ENCODE measurements at places on chromosomes 7 and 10.

GRCh38 chr10:113525713-113526112, 27.1 kb upstream of the HABP2 start:
- DNase-seq, result no peak

- DNase-seq, result no peak
Measured at GRCh38 chr10:104664205-104664604, 23.1 kb downstream of the SORCS3 start.

DNA sequence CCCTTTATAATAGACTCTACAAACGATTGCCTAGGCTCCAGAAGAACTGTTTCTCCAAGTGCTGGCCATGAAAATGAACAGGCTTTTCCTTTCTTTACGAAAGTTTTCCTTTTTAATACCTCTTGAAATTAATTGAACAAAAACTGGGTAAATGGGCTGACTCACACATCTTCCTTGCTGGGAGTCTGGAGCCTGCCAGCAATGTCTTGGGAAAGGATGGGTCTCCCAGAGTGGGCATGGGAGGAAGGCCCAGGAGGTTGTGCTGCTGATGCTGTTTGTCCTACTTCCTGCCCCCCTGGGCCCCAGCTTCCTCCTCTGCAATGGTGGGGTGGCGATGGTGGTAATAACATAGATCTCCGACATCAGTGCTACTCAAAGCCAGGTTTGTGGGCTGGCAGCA, 174.1 kb downstream of the RPS24 start:
- DNase-seq, result no peak

DNA sequence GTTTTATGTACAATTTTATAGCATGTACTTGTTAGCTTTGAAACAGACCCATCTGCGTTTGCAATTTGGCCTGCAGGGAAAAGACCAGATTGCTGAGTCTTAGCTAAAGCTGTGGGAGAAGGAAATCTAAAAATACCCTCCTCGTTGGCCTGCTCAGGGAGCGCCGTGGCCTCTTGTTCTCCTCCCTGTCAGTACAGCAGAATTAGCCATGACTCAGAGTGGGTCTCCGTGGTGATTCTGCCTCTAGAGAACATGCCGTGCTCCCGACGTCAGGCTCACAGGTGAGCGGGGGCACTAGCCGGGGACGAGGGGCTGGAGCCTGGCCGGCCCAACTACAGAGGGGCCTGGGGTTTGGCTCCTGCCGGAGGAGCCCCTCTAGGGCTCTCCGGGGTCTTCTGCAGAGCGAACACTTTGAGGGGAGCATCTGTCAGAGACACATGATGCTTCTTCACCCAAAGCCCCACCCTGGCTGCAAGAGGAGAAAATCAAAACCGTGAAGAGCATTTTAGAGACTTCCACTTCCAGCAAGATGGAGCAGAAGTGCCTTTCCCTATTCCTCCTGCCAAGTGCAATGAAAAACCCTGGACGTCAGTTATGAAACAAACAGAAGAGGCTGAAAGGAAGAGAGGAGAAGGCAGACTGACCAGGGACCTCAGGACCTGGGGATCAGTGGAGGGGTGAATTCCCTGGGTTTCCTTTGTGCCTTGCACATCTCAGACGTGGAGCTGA, 98.9 kb downstream of the LHPP start:
- DNase-seq, result no peak

DNA sequence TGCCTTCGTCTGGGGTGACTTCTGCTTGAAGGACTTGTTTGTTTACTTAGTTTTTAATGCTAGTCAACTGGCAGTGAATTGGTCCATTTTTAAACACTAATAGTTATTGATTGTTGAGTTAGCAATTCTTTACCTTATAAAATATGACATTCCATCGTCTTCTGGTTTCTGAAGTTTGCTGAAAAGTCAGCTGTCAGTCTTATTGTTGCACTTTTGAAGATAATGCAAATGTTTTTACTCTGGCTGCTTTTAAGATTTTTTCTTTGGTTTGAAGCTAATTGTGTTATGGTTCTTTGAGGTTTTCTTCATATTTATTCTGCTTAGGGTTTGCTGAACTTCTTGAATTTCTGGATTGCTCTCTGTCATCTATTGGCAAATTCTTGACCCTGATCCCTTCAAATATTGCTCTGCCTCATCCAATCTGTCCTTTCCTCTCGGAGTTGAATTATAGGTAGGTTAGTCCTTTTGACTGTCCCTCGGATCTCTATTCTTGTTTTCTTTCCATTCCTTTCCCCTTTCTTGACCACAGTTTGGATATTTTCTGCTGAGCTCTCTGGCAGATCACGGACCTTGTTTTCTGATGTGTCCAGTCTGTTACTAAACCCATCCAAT, 24.2 kb downstream of the MGMT start:
- peak; percentile 20 for DNase-seq

- no peak for DNase-seq
Measured at GRCh38 chr7:131449373-131449902, 107.0 kb downstream of the PODXL start.

GRCh38 chr7:151736403-151736909, 140.5 kb downstream of the PRKAG2 start:
- peak; percentile 96 for DNase-seq

DNA sequence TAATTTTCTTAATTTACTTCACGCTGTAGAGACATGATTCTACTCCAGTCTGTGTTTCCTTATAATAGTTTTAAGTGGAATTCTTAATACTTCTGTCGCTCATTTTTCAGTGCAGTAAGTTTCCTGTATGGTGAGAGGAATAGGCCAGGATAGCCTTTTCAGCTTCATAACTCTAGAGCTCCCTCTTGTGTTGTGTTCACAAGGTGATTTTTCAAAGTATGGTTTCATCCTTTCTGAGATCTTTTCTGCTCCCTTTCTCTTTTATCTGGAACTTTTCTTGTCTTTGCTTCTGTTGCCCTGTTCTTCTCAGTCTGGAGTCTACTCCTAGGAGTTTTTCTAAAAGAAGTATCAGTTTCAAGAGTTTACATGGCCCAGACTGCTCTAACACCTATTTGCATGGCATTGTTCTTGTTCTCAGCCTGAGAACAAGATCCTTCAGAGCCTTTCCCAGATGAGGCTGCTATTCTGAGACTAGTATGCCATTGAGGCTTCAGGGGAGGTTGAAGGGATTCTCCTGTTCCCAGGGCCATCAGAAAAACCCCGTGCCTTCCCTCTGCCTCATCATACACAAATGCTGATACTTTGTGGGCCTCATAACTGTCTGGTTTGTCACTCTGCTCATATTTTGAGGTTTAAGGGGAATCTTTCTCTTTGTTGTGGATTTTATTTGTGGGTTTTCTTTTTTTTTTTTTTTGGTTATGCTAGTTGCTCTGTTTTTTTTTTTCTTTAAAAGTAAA, 21.8 kb downstream of the NET1 start:
- peak; percentile 30 for DNase-seq

- no peak for DNase-seq
Measured at GRCh38 chr7:7732621-7733281, 14.3 kb upstream of the RPA3 start.

GRCh38 chr10:124044143-124044862, 49.1 kb downstream of the CHST15 start:
- no peak for DNase-seq

- DNase-seq, result peak; percentile 57
Measured at GRCh38 chr7:134420424-134421125, 38.3 kb downstream of the AKR1B1 start.

GRCh38 chr10:80535671-80536360, 1.9 kb upstream of the SH2D4B start:
- DNase-seq, result no peak

- no peak for DNase-seq
Measured at GRCh38 chr7:120334475-120334874, 61.5 kb downstream of the KCND2 start.

- DNase-seq, result no peak
Measured at GRCh38 chr7:94760446-94761100, 104.6 kb upstream of the SGCE start.

GRCh38 chr10:108204528-108205305, 1040.2 kb upstream of the SORCS1 start:
- DNase-seq, result no peak

GRCh38 chr7:119983468-119983867, 289.5 kb upstream of the KCND2 start:
- DNase-seq, result no peak

DNA sequence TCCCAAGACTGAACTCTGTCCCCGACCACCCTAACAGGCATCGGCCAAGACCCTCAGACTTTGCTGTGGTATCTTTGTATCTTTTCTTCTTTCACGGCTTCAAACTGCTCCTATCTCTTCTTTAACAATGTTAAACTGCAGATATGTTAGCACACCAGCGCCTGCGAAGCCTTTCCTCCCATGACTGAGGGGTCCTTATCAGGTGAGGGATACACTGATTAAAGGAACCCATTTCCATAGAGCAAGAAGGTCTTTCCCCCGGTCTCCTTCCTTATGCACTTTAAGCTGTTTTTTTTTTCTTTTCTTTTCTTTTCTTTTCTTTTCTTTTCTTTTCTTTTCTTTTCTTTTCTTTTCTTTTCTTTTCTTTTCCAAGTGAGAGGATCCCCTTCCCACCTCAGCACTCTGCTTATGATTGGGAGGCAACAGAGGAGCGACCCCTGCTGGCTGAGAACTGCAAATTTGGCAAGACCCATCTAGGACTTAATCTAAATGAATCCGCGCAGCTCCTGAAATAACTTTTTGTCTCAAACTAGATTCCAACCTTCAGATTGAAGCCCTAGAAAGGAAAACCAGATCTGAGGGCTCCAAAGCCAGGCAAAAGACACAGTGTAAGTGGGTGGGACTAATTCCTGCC, 109.9 kb downstream of the ITGB8 start:
- DNase-seq, result no peak

GRCh38 chr10:32347363-32348022, 535 bp upstream of the EPC1 start:
- DNase-seq, result no peak

DNA sequence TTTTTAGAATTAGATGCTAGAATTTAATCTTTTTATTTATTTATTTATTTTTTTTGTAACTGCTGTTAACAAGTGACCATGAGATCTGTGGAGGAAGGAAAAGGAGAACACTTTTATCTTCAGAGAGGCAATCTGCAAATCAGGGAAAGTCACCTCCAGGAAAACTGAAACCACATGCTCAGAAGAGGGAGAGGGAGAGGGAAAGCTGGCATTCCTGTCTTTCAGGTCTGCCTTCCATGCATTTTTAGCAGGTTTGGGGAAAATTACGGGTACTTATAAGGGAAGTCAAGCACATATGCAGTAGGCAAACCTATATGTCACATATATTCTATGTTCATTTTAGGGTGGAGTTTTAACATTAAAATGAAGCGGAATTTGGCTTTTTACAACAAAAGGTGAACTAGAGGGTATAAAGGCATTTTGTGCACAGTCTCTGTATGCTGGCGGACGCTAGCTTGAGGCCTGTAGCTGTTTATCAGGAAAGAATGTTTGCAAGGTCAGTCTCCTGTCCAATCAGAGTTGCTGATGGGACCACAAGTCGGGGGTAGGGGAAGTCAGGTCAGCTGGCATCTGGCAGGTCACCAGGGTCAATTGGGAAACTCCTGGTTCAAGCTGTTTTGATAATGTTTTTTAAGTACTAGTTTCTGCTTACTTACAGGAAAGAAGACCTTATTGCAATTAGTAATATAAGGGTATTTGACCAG, 333.5 kb downstream of the GPR158 start:
- DNase-seq, result no peak

DNA sequence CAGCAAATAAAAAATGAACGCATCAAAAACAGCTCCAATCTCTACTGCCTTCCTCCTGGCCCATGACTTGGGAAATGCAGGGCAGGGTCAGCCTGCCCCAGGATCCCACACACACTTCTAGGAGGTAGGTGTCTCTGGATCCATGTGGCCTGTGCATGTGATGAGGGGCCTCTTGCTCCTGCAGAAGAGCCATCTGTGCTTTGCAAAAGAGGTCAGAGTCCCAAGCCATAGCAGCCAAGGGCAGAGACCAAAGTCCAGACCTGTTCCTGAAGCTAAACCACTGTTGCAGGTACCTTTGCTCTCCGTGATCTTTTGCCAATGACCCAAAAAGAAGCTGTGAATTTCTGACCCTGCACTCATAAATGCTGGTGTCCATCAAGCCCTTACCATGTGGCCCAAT, 57.1 kb downstream of the KCNMA1 start:
- DNase-seq, result no peak

GRCh38 chr10:92404612-92405418, 113.8 kb downstream of the MARCHF5 start:
- peak; percentile 62 for DNase-seq

DNA sequence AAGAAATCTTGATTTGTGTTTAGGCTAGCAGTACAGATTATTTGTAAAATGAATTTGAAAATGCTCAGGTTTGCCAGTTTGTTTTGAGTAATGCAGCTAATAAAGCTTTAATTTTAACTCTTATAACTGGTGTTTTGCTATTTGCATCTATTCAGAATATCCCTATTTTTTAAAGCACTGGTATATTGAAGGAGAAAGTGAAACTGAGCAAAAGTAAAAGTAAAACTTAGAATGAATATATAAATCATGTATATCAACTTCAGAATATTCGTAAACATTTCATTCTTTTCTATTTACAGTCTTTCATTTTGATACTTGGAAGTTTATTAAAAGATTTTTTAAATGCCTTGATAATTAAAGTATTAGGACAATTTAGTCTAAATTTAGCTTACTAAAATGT, 26.2 kb downstream of the TASOR2 start:
- no peak for DNase-seq

DNA sequence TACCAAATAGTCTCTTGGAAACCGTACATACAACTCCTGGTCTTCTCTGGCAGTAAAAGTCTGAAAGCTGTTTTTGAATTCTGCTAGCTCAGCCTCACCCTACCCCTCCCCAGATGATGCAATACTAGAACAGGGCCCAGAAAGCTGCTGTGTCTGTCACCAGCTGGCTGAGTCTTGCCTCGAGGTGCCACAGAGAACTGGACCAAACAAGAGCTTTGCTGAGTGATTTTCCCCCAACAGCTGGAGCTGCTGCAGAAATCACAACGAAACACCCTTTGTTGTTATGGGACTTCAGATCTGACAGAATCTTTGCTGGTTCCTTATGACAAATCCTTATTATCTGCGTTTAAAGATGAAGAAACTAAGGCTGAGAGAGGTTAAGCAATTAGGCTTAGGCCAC, 134.1 kb downstream of the SPAG6 start:
- no peak for DNase-seq

- DNase-seq, result no peak
Measured at GRCh38 chr7:95646350-95646749, 50.0 kb upstream of the PDK4 start.

GRCh38 chr7:111388912-111389311, 173.4 kb downstream of the IMMP2L start:
- no peak for DNase-seq

- DNase-seq, result peak; percentile 84
Measured at GRCh38 chr7:1024331-1024841, 20.0 kb upstream of the GPR146 start.

- DNase-seq, result no peak
Measured at GRCh38 chr7:121730869-121731268, 142.1 kb upstream of the PTPRZ1 start.

- DNase-seq, result no peak
Measured at GRCh38 chr7:17965603-17966002, 25.3 kb upstream of the SNX13 start.

GRCh38 chr10:114174695-114175188, 739 bp upstream of the CCDC186 start:
- DNase-seq, result peak; percentile 55
